Suppressor macrophage (primary cell): ENCODE measurements at places on chromosomes 13 and 19.

DNA sequence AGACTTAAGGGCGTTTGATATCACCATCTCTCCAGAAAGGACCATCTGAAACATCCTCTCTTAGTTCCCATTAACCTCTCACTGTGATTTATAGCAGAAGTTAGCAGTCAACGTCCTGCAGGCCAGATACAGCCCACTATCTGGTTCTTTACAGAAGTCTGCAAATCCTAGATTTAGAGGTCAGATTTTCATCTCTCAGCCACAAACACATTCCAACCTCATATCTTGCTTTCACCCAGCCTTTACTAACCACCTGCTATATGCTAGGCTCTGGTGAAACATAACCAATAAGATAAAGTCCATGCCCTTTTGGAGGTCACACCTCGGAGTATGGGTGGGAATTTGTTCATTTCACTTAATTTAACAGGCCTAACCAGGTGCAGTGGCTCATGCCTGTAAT, 76.8 kb upstream of the CACNA1A start:
- no peak for DNase-seq

GRCh38 chr13:110779022-110779421, 65.5 kb downstream of the ING1 start:
- DNase-seq, result no peak

GRCh38 chr19:5451494-5451893, 3.7 kb upstream of the ZNRF4 start:
- DNase-seq, result no peak

GRCh38 chr13:73054712-73055111, 4.1 kb upstream of the KLF5 start:
- no peak for DNase-seq

DNA sequence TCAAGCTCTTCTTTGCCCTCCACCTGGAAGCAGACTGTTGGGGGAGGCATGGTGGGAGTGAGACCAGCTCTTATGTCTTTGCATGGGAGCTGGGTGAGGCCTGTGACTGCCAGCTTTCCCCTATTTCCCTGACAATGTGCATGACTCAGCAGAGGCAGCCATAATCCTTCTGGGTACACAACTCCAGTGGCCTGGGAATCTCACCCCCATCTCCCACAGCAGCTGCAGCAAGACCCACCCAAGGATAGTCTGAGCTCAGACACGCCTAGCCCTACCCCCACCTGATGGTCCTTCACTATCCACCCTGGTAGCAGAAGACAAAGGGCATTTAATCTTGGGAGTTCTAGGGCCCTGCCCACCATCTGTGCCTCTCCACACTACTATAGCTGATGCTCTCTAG, 41.4 kb upstream of the FGF14 start:
- DNase-seq, result no peak

DNA sequence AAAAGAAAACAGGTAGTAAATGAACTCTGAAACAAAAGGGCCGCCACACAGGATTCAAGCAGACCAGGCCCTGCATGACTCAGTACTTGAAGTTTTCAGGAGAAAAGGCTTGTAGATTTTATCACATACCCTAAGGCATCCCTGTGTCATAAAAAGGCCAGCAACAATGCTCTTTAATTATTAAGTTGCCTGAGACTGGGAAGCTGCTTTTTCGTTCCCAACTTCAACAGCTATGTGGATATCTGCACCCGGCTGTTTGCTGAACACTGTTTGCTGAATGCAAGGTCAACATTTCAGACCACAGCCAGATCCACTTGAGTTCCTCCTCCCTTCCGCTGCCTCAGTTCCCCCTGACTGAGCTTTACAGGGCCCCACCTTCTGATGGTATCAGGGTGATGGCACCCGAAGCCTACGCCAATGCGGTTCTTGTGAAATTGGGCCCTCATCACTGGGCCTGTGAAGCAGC, 6.1 kb upstream of the ECH1 start:
- DNase-seq, result no peak

DNA sequence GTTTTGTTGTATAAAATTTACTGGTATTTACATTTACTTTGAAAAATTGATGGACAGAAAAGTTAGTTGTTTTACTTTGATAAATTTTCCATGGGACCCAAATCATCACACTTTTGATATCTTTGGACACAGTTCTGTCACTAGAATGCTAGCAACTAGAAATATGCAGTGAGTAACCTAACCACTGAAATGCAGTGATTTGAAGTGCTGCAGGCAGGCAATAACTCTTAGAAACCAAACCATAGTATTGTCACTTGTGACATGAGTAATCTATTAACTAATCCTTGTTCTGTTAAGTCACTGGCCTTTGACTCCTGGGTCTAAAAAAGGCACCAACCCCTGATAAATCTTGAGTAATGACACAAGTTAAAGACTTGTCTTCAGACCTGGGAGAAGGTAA, 620.0 kb upstream of the ATXN8OS start:
- no peak for DNase-seq

- no peak for DNase-seq
Measured at GRCh38 chr19:56778351-56778750, 62.2 kb downstream of the PEG3 start.

GRCh38 chr13:77907666-77908341, 10.8 kb downstream of the EDNRB start:
- DNase-seq, result no peak

GRCh38 chr13:21516805-21517204, 57.7 kb upstream of the ZDHHC20 start:
- DNase-seq, result no peak

GRCh38 chr13:32585550-32586079, 637 bp upstream of the PDS5B start:
- DNase-seq, result peak; percentile 27

GRCh38 chr19:55308281-55308680, 16.9 kb downstream of the TMEM150B start:
- no peak for DNase-seq

DNA sequence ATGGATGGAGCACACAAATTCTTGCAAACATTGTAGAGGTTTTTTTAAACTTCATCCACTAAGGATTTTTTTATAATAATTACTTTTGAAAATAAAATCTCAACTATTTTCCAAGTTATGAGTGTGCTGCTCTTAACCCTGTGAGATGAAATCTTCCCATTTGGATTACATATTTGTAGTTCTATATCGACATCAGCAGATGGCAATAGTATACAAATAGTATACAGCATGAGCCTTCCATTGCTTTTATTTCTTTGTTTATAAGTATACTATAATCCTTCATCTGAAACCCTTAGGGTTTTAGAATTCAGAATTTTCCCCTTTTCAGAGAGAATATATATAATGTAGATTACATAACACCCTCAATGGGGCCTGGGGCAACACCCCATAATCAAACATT, 70.5 kb downstream of the GJA3 start:
- peak; percentile 30 for DNase-seq

GRCh38 chr13:22594041-22594440, 586.7 kb upstream of the SGCG start:
- DNase-seq, result no peak

DNA sequence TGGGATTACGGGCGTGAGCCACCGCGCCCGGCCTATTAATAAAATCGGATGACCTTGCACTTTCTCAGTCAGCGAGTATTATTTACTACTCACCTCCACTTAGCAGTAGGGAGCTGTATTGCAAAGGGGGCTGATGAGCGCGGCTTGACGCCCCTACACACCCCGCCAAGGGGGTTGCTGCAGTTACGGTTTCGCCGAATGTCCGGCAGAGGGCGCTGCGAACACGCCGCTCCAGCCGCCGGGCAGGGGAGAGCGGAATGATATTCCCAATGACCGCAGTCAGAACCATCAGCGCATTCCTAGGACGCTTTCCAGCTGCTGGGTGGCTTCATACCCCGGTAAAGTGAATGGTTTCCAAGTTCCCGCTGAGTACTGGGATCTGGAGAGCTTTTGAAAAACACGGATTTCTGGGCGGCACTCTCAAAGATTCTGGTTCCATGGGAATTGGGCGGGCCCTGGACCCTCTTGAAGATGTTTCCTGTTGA, 30.0 kb upstream of the TPT1 start:
- peak; percentile 55 for DNase-seq

- DNase-seq, result peak; percentile 33
Measured at GRCh38 chr13:28047757-28048388, 52.5 kb downstream of the FLT3 start.

- no peak for DNase-seq
Measured at GRCh38 chr19:8180018-8180417, 29.2 kb upstream of the CERS4 start.

DNA sequence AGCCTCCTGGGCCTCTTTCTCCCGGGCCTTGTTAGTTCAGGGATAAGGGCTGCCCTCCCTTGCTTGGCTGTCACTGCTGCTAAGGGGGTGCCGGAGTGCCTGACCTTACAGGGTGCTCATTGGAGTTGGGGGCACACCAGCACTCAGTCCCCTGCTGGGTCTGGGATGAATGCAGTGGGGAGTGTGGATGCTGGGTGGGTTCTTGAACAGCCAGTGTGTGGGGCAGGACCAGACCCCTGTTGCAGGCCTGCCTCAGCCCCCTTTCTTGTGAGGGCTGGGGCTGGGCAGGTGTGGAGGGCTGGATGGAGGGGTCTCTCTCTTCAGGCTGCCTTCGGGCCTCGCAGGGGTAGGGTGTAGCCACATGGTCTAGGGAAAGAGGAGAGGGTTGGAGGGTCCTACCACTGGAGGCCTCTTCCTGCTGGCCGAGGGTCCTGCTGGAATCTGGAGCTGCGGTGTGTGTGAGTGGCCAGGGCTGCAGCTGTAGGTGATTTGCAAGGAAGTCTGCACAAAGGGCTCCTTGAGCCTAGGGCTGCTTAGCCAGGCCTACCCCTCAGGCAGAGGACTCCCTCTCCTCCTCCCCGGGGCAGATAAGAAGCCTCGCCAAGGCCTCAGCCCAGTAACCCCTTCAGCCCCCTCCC, 3.2 kb downstream of the CEBPA start:
- no peak for DNase-seq

DNA sequence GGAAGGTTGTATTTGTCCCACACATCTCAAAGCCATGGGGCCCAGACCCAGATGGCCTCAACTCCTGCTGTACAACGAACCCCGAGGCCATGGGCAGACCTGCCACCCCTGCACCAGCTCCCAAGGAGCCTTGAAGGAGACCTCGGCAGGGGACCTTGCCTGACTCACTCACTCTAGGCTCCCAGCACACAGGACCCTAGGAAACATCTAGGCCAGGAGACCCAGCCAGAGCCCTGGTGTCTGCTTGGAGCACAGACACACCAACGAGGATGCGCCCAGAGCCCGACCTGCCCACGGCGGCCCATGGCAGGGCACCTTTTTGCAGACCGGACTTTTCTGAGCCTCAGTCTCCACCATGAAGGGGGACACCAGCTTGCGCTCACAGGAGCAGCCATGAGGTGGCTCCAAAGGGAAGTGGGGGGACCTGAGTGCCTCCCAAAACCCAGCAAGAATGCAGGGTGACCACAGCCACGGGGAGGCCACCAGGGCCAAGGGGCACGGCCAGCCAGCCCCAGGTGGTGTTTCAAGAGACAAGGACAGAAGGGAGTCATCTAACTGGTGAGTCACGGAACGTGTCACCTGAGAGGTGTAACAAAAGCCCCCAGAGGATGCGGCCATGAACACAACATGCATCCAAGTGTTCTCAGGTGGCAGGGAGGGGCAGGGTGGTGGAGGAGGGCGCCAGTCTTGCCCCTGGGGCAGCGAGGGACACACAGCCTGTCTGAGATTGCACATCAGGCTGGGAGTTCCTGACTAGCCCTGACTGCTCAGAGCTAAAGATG, 4.9 kb upstream of the CERS1 start:
- no peak for DNase-seq

DNA sequence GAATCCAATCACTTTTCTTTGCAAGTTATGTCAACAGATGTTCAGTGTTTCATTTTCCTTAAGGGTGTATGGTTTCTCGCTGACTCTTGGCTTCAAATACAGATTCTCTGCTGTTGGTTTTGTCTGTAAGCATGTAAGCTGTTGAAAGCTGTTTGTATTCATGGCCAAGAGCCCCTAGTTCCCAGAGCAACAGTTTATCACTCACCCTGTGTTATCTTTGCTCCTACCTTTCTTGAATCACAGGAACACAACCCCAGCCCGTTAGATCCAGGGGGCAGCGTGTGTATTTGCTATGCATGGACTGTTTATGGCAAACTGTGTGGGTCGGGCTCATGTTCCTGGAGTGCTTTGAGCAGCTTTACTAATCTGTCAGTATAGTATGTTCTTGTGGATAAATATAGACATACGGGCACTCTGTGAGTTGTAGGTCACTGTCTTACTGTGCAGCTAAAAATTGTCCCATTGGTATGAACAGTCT, 28.9 kb downstream of the FRY start:
- no peak for DNase-seq

- no peak for DNase-seq
Measured at GRCh38 chr13:95982144-95982543, 71.1 kb downstream of the UGGT2 start.

DNA sequence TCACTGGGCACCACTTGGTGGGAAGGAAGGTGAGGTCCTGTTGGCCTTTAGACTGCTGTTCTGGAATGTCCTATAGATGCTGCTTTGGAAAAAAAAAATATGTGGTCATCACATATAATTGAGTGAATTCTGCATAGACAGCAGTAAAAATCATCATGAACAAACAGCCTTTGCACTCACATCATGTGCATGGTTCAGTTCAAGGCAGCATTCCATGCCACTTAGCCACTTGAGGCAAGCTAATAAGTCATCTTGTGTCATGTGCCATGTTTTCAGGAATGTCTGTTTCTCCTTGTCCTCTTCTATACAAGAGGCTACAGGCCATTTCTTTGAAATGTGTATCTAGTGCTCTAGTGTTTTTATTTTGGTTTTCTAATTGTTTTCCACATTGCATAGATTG, 43.9 kb upstream of the TSC22D1 start:
- no peak for DNase-seq

DNA sequence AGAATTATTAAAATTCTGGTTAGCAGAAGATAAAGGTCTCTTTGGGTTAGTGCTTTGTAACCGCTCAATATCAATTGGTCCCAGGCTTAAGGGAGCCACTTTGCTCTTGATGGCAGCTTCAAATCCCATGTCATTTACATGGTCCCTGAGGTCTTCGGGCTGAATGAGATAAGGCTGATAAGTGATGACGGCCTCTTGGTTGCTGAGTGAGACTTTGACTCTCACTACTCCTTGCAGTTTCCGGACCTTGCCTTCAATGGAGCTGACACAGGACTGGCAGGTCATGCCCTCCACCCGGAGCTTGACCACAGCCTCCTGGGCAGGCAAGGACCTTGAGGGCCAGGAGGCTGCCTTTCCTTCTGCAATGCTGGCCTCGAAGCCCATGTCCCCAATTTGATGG, 36.8 kb downstream of the ATP7B start:
- no peak for DNase-seq

- DNase-seq, result peak; percentile 15
Measured at GRCh38 chr19:41248895-41249294, 15.3 kb upstream of the HNRNPUL1 start.

DNA sequence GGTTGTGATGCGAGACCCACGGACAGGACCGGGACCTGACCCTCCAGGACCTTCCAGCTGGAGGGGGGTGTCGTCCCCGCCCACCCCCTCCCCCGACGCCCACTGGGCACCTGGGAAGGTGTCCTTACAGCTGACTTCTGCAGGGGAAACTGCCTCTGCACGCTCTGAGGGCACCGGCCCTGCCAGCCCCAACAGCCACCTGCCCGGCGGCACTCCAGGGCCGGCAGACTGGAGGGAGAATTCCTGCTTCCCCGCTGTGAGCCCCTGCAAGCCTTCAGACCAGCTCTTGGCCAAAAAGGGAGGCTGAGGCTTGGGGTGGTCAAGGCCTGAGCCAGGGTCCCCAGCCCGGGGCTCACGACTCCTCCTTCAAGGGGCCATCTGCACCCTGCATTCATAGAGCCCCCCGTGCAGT, 1.2 kb downstream of the CNN2 start:
- DNase-seq, result no peak
